Right renal pelvis (tissue), 4 donors: ENCODE measurements at places on chromosomes 12 and 14. TPM values are rescaled to one million over a fixed set of nuclear protein-coding genes. Genes with fewer than 3 reads are reported as not detected.

DNA sequence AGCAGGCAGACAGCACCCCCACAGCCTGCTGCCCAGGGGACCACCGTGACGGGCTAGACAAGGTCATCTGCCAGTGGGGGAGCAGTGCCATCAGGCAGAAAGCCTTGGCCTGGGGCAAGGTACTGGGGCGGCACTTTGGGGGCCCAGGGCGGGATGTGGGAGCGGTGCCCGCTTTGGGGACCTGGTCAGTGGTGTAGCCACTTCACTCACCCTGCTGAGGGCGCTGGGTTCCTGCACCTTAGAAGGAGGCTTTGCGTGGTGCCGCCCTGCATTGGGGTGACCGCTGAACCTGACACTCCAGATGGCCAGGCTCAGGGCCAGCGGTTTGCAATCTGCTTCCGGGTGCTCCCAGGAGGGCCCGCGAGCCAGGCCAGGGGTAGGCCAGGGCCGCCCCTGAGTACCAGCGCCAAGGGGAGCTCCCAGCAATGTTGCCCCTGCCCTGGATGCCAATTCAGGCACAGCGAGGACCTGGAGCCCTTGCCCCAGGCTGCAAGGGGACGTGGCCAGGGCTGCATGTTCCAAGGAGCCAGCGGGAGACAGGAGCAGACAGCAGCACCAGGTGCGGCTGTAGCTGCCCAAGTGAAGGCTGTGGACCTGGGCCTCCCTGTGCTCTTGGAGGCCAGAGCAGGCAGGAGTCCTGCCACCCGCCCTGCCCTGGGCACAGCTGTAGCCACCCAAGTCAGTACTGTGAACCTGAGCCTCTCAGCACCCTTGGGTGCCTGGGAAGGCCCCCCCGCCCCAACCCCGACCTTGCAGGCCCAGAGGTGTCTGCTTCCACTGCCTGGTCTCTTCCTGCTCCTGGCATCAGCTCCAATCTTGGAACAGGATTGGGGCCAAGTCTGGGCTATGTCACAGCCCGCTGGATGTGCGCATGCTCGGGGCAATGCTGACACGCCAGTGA lies 550.7 kb downstream of the SLC6A15 start:
- DNase-seq = no peak

- DNase-seq = no peak
Observed at GRCh38 chr12:2735432-2735831, 59.3 kb upstream of the FKBP4 start.

GRCh38 chr12:55385891-55386290 lies 14.4 kb upstream of the OR6C65 start:
- no peak for DNase-seq

DNA sequence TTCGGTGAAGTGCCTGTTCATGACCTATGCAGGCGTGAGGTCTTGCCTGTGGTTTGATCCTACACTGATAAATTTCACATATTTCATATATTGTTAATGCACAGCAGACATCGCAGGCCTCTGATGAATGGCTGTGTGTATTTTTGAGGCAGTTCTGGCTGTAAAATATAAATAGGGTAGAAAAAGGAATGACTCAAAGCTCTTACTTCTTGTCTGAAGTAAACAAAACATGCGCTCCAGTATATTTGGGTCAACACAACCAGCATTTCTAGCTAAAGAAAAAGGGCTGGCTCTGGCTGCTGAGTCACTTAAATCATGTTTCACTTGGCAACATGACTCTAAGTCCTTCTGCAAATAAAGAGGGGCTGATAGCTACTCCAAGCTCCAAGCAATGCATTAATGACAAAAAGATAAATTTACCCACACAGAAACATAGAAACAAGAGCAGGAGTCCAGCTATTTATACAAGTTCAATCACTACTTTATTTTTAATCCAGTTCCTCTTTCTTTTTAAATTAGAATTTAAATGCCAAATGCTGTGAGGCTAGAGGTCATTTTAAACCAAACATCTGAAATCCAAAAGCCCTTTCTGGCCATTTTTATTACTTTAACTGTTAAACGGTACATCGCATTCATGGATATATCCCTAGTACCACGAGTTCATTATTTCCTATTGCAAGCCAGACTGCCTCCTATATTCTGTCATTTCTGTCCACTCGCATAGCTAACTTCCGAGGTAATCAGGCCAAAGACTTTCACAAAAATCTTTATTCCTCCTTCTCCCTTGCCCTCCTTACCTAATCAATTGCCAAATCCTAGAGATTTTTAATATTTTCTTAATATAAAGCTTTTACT lies 54.3 kb upstream of the TMCC3 start:
- peak; percentile 60 for DNase-seq

DNA sequence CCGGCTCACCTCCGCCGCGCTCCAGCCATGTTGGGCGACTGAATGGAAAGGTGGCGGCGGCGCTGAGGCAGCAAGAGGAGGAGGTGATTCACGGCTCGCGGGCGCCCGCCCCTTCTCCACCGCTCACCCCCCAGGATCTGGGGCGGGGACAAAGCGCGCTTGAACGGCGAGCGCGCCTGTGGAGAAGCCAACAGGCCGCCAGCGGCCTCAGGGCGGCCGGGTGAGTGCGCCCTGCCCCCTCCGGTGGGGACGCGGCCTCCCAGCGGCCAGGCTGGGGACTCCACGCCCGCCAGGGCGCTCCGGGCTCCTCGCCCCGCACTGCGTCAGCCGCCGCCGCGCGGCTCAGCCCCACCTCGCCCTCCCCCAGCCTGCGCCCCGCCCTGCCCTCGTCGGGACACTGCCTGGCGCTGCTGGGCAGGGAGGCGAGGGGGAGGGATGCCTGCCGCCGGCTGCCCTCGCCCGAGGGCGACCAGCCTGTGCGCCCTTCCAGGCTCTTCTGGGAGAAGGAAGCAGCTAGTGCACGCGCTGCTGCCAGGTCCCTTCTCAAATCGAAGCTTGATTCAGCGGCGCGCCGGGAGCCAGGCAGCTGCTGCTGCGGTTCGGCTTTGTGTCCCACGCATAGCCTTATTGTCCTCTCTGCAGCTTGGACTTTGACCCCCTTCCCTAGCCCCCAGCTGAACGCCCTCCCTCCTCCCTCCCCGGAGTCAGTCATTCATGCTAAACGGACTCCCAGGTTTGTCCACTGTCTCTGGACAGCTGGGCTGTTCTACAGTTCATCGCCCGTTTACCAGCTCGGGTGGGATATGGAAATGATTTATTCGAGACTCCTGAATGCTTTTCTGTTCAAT lies at the start of gene KIF21A:
KIF21A (minus strand) TSS at position 40 of the 848 bp plus-strand sequence. CDS start 150 bp downstream, outside the sequence.
- peak; percentile 67 for DNase-seq

DNA sequence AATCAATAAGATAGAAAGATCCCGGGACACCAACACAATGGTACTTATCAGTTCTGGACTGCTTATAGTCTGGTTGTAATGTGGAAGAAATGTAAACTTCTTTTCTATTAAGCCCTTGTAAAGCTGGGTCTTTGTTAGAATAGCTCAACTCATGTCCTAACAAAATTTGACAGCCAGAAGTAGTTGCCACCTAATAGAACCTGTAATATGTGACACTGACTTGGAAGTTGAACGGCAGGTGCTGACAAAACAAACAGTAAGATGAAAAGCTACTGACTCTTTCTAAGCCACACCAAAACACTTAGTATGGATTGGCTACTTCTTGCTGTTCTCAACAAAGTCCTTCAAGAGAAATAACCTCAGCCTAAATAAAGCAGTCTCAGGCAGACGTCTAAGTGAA lies 56.6 kb downstream of the KIF21A start:
- DNase-seq = no peak

DNA sequence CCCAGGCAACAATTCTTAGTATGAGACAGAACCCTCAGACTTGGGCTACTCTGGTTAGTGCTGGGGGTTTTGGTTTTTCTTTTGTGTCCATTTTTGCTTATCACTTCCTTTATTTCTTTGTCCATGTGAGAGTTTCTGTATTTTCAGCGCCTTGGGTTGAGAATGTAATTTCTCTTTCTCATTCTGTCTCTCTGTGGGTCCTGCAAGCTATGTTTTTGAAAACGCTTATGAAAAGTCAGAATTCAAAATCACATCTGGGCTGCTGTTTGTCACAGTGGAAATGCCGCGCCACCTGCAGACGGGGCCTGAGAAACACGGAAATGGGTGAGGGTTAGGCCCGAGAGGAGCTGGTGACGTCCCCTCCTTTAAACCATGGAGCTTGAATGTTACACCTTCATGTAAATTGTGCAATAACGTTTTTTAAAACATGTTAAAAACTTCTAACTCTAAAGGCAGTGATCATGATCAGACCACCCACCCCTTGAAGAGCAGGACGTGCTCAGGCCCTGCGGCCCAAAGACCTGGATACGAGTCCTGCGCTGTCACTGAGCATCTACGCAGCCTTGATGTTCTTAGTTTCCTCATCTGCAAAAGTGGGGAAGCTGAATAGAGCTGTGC lies 26.1 kb downstream of the JDP2 start:
- no peak for DNase-seq

GRCh38 chr12:67981287-67982162 lies 7.7 kb upstream of the IFNG-AS1 start:
- no peak for DNase-seq

DNA sequence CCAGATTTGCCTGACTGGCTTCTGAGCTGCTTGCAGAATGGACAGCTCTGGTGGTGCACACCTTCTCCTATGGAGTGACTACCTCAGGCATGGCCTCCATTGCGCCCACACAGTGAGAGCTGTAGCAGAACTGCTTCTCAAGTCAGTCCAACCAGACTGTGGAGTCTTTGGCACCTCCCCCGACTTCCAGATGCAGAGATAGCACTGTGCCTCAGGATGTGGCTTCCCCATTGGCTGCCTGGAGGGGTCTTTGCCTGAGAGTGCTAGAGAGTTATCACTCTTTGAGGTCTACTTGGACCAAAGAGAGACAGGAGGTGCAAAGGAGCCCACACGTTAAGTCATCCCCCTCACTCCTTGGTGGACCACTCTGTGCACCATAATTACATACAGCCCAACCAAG lies 44.8 kb upstream of the FRS2 start:
- no peak for DNase-seq

DNA sequence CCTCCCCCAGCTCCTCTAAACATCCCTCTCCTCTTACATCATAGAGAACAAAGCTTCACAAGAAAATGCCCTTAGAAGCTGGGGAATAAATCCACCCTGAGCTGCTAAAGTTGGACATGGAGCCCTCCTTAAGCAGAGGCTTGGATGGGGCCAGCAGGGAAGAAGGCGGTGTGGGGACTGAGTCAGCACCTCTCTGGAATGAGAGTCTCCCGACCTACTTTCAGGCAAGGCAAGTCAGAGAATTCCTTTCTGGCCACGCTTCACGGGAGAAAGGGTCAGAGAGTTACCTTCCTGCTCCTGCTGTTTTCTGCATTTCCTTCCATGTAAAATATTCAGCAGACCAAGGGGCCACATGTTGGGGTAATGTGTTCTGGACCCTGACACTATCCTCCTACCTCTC lies 113.3 kb upstream of the PRB2 start:
- peak; percentile 8 for DNase-seq

- DNase-seq = peak; percentile 12
Observed at GRCh38 chr14:92135269-92135668, 13.5 kb downstream of the CPSF2 start.

- peak; percentile 70 for DNase-seq
Observed at GRCh38 chr14:81436296-81437138, 36.4 kb upstream of the STON2 start.

- no peak for DNase-seq
Observed at GRCh38 chr12:66115071-66115600, 15.4 kb downstream of the LLPH start.

GRCh38 chr12:64452559-64453329 lies 824 bp downstream of the TBK1 start:
- peak; percentile 15 for DNase-seq

DNA sequence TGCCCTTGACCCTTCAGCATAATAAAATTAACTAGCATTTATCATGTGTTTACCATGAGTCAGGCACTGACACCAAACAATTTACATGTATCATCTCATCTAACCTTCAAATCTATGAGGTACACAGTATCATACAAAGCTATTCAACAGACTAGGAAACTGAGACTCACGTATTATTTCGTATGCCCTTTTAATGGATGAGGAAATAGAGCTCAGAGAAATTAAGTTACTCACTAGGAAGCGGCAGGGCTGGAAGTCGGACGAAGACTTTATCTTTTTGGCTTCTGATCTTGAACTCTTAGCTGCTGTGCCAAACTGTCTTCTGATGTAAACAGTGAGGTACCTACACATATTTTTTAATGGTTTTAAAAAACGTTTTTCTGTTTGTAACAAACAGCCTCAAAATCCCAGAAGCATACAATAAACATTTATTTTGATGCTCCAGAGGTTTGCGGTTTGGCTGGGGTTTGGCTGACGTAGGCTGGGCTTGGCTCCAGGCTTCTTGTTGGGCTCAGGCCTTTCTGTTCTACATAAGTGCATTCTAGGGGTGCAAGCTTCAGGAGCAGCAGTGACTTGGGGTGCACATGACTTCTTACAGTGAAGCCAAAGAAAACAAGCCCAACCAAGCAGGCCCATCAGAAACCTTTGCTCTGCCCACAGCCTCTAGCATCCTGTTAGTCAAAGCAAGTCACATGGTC lies 184.7 kb downstream of the TBX5 start:
- DNase-seq = no peak

DNA sequence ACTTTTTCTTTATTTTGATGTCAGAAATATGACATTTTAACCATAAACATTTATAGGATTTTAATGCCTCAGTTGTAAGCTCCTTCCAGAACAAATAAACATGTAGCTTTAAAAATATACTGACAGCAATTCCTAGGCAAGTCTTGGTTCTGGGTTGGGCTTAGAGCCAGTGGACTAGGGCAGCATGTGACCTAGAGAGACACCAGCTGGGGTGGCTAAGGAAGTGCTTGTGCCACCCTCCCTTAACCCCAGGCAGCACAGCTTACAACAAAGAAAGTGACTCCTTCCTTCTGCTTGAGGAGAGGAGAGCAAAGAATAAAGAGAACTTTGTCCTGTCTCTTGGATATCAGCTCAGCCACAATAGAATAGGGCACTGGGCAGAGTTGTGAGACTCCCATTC lies 61.6 kb upstream of the KTN1 start:
- no peak for DNase-seq

DNA sequence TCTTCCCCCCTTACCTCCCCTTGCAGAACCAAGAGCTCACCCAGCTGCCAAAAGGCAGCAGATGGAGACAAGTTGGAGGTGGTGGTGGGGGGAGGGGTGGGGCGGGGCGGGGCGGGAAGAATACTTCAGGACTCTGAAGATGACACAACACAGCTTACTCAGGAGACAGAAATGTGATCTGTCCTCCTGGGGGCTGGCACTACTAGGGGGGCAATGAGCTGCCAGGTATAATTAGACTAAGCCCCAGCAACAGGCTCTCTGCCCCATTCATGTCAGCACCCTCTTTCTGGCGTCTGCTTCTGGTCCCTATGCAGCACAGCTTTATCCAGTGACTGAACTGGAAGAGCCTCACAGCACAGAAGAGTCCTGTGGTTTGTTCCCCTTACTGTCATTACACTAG lies 407.0 kb downstream of the MED13L start:
- DNase-seq = no peak

NFE2 gene
- polyA plus RNA-seq = 2.2 TPM

PRIMA1 gene
- polyA plus RNA-seq = 2.1 TPM

SLIRP gene
- polyA plus RNA-seq = 95.5 TPM

DEGS2 gene
- polyA plus RNA-seq = 10.8 TPM

DIP2B gene
- polyA plus RNA-seq = 23.4 TPM

OAS3 gene
- polyA plus RNA-seq = 11.0 TPM

SLC4A8 gene
- 3.2 TPM for polyA plus RNA-seq

MDM1 gene
- polyA plus RNA-seq = 32.2 TPM

NGB gene
- not detected for polyA plus RNA-seq

CLEC4C gene
- polyA plus RNA-seq = not detected

OTOGL gene
- polyA plus RNA-seq = 0.90 TPM

CMA1 gene
- not detected for polyA plus RNA-seq

B4GALNT3 gene
- 16.7 TPM for polyA plus RNA-seq

ANKS1B gene
- 3.7 TPM for polyA plus RNA-seq

PAPLN gene
- polyA plus RNA-seq = 20.9 TPM
